ENCODE measurements at places on chromosomes 7 and 10. TPM values are rescaled to one million over a fixed set of nuclear protein-coding genes. Genes with fewer than 3 reads are reported as not detected.

The HEPACAM2 gene
- total RNA-seq, result 0.11 TPM

GRCh38 chr10:96324447-96324846 is 20.2 kb downstream of the DNTT start:
- DNase-seq, result no peak
- H3K27me3 ChIP-seq, result peaks cover 4% of the 10 kb centered on the region
- H3K4me3 ChIP-seq, result no peak overlapping the region

The MAT1A gene
- total RNA-seq, result not detected

DNA sequence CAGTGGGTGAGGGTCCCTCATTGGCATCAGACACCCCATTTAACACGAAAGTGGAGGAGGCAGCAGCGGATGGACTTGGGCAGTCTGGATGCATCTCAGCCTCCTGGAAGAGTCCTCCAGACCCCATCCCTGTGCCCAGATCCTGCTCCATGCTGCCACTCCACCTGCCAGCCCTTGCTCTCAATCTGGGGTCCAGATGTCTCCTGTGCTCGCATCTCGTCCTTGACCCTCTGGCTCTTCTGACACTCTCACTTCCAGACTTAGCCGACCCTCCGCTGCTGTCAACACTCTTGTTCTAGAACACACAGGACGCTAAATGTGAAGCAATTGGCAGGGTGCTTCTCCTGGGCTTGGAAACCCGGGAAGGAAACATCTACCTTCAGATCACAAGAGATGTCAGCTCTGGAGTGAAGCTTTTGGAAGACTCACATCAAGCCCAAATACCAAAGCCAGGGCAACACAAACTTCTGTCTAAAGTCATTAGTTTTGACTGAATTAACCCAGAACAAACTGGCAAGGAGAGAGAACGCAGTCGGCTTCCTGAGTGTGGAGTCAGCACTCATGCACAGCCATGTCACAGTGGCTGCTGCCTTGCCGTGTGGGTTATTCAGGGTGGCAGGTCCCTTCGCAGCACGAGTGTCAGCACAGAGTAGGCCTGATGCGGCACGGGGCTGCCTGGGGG is 379.1 kb downstream of the TCERG1L start:
- DNase-seq, result no peak
- H3K27me3 ChIP-seq, result no peaks in the 10 kb centered on the region
- no peaks in the 10 kb centered on the region for H3K36me3 ChIP-seq
- H3K4me3 ChIP-seq, result no peak overlapping the region
- H3K4me1 ChIP-seq, result no peaks in the 10 kb centered on the region
